ENCODE measurements at places on chromosomes 3 and 15. TPM values are rescaled to one million over a fixed set of nuclear protein-coding genes. Genes with fewer than 3 reads are reported as not detected.

Gene ROBO1
- 13.8 TPM for total RNA-seq

Gene ZKSCAN7
- total RNA-seq = 4.5 TPM

Gene ZNF860
- total RNA-seq = 0.34 TPM

Gene P2RY13
- total RNA-seq = not detected

Gene TBC1D2B
- 39.4 TPM for total RNA-seq

Gene ST8SIA2
- not detected for total RNA-seq

Gene CHRD
- not detected for total RNA-seq

Gene CLDN1
- total RNA-seq = 0.08 TPM

Gene MESP2
- not detected for total RNA-seq

Gene PDCD10
- total RNA-seq = 88.7 TPM

Gene MAP6D1
- 5.3 TPM for total RNA-seq

Gene ARGFX
- total RNA-seq = not detected

Gene AP3B2
- 0.10 TPM for total RNA-seq

DNA sequence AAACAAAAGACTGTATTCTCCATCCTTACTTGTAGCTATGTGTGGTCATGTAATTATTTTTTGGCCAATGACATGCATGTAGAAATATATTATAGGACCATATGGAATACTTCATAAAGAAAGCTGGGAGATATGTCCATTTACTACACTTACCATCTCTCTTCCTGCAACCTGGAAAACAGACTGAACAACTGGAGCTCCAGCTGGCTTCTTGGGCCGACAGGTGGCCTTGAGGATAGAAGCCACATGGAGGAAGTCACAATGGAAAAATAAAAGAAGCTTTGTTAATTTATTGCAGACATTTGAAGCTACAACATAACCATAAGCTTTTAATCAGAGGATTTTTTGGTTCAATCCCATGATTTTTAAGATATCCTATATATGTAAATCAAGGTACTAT, 167.9 kb upstream of the CBLB start:
- no peak for DNase-seq

- DNase-seq = no peak
Measured at GRCh38 chr3:117603097-117603496, 893.5 kb downstream of the TUSC7 start.

DNA sequence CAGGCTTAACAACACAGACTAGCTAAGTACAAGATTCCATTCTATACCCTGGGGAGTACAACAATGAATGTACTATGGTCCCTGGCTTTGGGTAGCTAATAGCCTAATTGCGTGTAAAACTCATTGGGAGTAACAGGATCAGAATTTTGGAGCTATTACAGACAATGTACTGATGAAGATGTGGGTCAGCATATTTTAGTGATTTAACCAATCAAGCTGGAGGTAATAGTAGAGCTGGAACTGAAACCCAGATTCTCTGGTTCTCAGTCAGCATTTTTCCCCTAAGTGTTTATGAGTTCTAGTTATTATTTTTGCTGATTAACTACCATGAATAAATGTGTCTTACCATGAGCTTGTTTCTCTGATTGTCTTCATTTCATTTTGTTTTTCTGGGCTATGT, 578.7 kb downstream of the NLGN1 start:
- DNase-seq = no peak

GRCh38 chr3:113695431-113695785, 1.0 kb downstream of the USF3 start:
- no peak for DNase-seq

- no peak for DNase-seq
Measured at GRCh38 chr3:121956363-121956762, 62.2 kb downstream of the SLC15A2 start.

GRCh38 chr15:72796210-72796514, 12.6 kb upstream of the ADPGK start:
- DNase-seq = no peak

- DNase-seq = no peak
Measured at GRCh38 chr3:61371123-61371522, 119.9 kb upstream of the FHIT start.

DNA sequence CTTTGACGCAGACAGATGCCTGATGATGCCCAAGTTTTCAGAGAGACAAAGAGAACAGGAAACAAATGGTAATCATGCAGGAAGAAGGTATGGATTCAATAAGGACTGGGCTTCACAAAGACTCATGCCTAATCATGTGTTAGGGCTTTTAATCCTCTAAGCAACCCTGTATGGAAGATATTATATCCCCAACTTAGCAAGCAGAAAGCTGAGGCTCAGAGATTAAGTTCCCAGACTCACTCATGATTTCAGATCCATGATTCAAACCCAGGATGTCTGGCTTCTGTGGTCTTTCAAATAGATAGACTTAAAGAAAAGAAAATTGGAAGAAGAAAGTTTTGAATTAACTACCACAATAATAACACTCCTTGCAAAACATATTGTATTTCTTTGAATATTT, 4.1 kb upstream of the CLASP2 start:
- no peak for DNase-seq

DNA sequence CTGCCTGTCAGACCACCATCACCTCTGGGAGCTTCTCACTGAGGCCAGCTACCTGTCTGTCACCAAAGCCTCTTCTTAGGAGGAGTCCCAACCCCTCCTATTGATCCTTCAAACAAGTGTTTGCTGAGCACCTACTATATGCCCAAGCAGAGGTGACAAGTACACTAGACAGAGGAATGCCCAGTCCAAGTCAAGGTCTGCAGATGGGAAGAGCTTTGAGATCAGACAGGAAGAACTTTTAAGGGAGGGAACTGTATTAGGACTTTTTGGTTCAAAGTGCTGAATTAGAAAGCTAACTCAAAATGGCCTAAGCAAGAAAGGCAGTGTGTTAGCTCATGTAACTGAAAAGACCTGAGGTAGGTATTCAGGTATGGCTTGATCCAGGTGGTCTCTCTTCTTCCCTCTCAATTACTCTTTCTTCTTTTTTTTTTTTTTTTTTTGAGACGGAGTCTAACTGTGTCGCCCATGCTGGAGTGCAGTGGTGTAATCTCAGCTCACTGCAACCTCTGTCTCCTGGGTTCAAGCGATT, 3.6 kb upstream of the RAD18 start:
- no peak for DNase-seq

DNA sequence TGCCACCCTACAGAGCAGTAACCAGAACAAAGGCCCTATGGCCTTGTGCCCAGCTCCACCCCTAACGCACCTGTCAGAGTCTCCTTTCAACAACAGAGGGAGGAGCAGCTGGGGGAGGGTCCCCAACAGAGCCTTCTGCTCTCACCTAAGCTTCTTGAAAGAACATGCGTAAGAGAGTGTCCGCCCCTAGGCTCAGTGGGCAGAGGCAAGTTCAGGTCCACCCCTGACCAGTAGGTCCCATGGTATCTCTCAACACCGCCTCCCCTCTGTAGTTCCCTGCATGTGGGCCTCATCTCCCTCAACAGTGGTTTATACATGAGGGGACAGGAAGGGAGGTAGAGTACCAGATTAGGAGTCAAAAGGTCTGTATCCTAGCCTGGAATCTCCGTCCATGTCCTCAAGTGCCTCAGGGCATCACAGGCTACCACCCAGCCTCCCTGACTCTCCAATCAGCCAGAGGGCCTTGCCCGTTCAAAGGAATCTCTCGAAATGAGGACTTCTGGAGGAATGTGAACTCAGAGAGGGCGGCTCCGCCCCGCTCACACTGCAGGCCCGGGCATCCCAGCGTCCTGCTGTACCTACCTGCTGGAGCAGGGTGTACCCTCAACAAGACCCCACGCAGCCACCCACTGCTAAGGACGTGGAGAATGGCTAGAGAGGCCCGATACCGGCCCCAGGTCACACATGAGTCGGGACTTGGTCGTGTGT, 680 bp downstream of the POC1A start:
- DNase-seq = peak; percentile 12

GRCh38 chr15:28018291-28019044, 80.6 kb downstream of the OCA2 start:
- no peak for DNase-seq

GRCh38 chr3:124438813-124439212, 291.4 kb upstream of the UMPS start:
- DNase-seq = no peak

DNA sequence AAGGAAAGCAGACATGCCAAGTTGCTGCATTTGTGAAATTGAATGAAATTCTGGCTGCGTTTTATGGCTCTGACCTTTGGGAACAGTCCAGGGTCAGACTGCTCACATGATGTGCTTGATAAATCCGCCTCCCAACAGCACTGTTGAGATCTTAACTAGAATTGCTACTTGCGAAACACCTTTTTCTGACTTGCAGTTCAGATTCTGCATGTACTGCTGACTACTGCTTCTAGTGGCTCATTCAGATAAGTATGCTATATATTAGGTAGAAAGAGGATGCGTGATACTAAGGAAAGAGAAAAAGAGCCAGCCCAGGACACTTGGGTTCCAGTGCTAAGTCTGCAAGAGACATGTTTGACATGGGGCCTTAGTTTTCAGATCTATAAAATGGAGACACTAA, 129.4 kb downstream of the LPP start:
- no peak for DNase-seq

DNA sequence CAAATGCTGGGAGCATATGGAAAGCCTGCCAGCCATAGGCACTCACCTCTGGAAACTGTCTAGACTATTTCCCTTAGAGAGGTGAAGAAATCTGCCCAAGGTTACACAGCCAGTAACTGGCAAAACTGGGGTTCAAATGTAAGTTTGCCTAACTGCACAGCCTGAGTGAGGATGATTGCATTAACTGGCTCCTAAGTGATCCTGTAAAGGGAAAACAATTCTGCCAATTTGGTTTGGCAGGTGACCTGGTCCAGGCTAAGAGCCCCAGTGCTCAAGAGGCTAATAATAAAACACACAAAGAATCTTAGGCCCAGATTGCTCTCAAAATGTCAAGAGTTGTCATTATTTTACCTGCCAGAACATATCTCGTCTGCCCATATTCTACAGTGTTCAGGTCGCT, 43.9 kb upstream of the SPRED1 start:
- DNase-seq = no peak

DNA sequence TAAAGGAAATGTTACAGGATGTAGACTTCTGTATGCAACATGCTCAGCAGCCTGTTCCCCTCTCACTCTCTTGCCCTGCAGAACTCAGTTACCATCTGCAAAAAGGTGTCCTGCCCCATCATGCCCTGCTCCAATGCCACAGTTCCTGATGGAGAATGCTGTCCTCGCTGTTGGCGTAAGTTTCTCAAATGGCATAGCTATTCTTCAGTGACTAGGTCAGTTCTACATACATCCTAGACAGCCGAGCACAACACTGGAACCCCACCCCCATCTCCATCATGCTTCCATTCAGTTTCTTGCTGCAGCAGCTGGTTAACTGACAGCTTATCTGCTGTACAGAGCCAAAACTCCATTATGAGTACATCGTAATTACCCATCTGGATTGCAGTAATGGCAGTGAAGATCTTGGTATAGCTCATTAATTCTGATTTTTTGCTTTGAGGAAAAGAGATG, 4.5 kb downstream of the THBS1 start:
- DNase-seq = no peak

DNA sequence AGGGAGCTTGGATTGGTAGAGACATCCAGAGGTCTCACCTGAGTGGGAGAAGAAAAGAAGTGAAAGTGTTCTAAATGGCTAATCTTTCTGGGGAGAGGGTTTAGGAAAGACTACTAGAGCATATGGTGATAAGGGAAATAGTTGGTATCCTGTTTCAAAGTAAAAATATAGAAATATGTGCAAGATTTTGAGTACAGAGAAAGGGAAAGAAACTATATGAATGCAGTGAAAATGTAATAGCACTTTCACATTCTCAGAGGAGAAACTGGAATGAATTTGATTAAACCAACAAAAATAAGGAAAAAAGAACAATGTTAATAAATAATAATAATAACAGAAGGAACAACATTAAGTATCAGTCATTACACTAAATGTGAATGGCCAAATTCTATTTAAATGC, 119.4 kb downstream of the DNAJB8 start:
- no peak for DNase-seq

DNA sequence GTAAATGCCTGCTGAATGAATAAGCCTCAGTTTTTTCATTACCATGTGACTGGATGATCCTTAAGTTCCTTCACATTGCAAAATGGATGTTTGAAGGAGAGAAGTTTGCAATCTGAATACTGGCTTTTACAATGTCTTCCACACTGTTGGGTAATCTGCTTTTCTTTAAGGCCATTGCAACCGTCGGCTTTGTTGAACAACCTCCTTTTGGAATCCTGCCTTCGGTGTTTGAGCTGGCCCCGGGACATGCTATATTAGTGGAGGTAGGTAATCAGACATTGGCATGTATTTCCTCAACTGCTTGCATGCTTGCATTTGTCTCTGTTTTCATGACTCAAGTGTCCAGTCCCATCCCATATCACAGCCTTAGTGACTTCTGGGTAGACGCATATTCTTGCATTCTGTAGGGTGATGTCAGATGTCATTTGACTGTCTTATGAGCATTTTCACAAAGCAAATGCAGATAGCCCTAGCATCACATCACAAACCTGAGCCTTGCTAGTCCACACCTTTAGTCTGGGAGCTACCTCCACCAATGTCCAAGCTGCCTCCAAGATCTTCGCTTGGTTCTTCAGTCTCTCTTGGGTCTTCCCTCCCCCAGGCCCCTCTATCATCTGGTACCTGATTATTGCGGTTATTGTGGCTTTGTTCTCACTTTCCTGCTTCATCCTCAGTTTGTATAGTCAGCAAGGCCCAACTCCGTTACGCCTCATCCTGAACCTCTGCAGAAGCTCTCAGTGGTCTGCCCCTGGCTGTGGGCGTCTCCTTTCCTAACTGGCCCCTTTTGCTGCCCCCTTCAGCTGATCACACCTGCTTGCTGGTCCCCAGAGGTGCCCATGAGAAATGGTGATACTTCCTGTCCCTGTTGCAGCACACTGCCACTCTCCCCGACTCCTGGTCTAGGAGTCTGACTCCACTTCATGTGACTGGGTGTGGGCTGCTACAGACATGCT, 48.5 kb downstream of the ACAA1 start:
- DNase-seq = no peak

- no peak for DNase-seq
Measured at GRCh38 chr3:117306299-117306698, 596.7 kb downstream of the TUSC7 start.

- DNase-seq = no peak
Measured at GRCh38 chr15:73019601-73020146, 32.6 kb upstream of the NEO1 start.
